AG09309 (cell line): ENCODE measurements at places on chromosomes 1 and 21.

GRCh38 chr21:31236528-31236927 is 107.5 kb downstream of the TIAM1 start:
- no peak for DNase-seq

DNA sequence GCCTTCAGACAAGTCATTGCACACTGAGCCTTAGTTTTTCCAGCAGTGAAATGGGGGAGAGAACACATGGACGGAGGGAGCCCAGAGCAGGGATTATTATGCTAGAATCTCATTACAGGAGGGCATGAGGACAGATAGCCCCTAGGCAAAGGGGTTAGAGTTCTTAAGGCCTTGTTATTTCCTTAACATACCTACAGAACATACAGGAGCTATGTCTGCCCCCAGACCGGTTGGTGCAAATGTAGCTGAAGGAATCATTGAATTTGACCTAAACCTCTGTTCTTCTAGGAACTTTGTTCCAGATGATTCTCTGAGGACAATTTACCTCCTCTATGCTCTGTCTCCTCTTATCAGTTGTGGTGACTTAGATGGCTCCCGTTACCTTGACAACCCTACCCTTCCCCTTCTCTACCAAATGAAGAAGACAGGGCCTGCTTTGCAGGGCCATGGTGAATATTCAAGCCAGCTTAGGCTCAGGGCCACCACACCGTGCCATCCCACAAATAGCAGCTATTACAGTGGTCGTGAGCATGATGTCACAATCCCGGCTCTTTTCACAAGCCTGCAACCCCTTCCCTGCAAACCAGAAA is 156.9 kb downstream of the IGSF21 start:
- no peak for DNase-seq

DNA sequence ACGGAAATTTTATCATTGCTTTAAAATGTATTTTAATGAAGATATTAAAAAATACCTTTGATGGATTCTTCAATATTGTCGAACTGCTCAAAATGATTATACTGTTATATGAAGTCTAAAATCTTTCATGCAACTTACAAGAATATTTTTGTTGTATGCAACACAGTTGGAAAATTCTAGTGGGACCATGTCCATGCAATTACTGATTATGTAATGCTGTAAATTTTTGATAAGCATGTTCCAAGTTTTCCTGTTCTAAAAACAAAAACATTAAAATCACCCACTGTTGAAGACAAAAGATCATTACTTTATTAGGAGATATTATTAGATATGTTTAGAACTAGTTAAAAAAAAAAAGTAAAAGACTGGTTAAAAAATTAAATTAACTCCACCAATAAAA is 132.8 kb downstream of the NFIA start:
- no peak for DNase-seq

GRCh38 chr1:231317306-231318014 is 20.2 kb downstream of the EXOC8 start:
- DNase-seq: no peak

- DNase-seq: no peak
These were observed 139.2 kb downstream of the GALNT2 start for GRCh38 chr1:230206207-230206606.

DNA sequence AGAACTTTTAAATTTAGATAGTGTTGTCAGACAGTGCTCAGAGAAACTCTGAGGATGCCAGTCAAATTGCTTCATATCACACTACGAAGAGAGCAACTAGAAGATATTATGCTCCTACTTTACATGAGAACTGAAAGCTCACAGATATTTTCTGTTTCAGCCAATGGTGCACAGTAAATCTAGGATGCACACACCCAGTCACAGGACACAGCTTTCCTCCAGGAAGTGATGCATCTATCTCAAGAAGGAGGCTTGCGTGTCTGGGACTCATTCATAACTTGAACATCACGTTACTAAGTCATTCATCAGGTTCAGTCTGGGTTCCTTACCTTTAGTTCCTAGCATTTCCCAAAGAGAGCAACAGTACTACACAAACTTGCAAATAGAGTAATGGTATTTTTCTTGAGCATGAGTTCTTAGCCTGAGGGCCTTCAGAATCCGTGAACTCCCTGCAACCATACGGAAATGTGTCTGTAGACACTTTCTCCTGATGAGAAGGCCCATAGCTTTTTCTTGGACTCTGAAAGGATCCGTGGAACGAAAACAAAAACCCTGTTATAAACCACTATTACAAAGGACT is 12.2 kb downstream of the ZNF697 start:
- no peak for DNase-seq

DNA sequence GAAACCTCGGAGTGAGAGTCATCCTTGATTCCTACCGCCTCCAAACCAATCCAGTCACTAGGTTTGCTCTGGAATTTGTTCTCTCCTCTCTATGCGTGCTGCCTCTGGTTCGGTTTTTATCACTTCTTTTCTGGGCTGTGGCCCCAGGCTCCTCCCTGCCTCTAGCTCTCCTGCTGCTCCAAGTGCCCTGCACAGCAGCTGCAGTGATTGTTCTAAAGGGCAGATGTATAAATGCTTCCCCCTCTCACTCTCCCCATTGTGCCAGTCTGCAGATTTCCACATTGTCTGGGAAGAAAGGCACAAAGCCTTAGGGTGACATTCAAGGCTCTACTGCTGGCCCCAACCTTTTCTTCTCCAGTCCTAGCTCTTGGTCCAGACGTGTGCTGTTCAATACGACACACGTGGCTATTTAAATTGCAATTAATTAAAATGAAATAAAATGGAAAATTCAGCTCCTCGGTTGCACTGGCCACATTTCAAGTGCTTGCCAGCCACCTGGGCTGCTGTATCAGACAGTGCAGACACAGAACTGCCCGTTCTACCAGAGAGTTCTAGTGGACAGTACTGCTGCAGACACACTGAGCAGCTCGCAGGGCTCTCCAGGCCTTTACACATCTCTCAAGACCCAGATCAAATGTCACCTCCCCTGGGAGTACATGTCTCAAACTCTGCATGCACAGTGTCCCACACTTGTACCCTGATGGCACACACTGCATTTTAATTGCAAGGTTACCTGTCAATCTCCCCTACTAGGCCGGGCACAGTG is 12.4 kb downstream of the TRIM62 start:
- no peak for DNase-seq

DNA sequence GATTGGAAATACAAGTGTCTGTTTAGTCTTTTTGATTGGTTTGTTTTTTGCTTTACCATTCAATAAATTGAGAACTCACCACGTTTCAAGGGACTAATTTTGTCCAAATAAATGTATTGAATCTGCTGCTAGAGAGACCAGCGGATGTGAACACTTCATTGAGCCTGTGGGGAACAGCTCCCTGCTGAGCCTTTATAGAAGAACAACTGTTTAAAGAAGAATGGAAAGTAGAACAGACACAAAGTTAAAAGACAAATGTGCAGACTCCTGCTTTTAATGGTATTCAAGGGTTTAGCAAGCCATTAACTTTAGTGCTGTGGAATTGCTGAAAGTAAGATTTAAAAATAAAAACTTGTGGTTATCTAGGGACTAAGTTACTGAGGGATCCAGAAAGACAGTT is 817.7 kb upstream of the B3GALT2 start:
- no peak for DNase-seq

GRCh38 chr1:245855846-245856730 is 651.0 kb downstream of the SMYD3 start:
- DNase-seq: no peak

- DNase-seq: no peak
These were observed 669 bp upstream of the ARL8A start for GRCh38 chr1:202145068-202145743.

GRCh38 chr1:212149566-212149965 is 114.0 kb downstream of the DTL start:
- no peak for DNase-seq

DNA sequence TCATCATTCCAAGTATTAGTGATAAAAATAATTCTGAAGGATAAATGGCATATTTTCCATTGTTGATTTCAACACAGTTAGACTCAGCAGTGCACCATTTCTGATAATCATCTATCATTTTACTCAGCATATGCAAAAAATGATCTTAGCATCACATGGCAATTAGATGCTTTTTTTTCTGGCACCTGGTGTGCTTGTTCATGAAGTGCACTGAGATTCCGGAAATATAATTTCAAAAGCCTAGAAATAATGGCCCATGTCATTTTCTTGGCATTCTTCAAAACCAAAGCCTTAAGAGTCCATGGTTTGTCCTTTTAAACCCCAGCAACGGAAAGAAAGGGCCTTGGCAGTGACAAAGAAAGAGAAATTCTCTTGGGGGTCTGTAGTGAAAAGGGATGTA is 278.8 kb downstream of the KIF26B start:
- DNase-seq: no peak
